ENCODE measurements at places on chromosomes 2 and 18.
A peak's percentile ranks its signal among the peaks of the same experiment; 100 is the strongest.

- DNase-seq, result no peak
Measured at GRCh38 chr2:141711627-141712026, 419.2 kb downstream of the LRP1B start.

GRCh38 chr2:117646872-117647271, 167.6 kb upstream of the DDX18 start:
- no peak for DNase-seq

GRCh38 chr2:118325321-118325955, 237.2 kb downstream of the INSIG2 start:
- DNase-seq, result no peak

- no peak for DNase-seq
Measured at GRCh38 chr2:33220533-33220932, 255.9 kb upstream of the RASGRP3 start.

- DNase-seq, result no peak
Measured at GRCh38 chr2:96602330-96602823, 35.7 kb downstream of the KANSL3 start.

GRCh38 chr18:8949206-8949605, 153.3 kb upstream of the NDUFV2 start:
- DNase-seq, result no peak

DNA sequence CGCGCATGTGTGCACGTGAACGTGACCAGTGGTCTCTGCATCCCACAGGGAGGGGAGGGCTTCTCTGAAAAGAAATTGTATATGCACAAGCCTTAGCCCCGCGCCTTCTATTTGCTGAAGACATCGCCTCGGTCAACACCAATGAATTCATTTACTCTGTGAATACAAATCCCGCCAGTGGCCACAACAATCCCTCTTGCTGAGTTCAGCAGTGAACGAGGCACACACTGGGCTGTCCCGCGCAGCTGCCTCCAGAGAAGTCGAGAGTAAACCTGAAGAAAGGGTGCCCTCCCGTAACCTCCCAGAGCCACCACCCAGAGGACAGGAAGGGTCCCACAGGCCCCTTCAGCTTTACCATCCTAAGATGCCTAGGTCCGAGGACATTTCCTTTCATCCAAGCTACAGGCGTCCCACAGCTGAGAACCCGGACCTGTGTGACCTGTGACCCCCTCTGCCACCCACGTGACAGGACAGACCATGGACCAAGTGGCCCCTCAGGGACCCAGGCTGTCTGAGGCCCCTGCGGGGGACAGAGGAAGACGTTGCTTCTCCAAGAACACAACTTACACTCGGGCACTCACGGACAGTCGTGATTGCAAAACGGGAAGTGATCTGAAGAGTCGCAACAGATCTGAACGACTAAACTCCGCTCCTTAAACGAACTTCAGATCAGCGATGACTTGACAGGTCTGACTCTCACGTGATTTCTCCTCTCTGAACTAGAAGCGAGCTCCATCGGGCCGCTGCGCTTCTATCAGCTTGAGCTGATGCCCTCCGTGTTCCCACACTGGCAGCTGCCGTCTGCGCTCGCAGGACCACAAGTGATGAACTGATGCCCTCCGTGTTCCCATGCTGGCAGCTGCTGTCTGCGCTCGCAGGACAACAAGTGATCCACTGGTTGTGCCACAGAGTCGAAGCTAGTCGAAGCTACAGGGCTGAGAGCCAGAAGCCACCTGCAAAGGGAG, 92.7 kb downstream of the ZNF516 start:
- DNase-seq, result peak; percentile 38

Data from suppressor macrophage treated with lipopolysaccharide for 1 hour (primary cell).